ENCODE measurements at places on chromosomes 4 and X.

- no peak for DNase-seq
Observed at GRCh38 chr4:180086480-180087190, 2156.6 kb upstream of the TENM3 start.

GRCh38 chr4:119314356-119314755 is 7.6 kb downstream of the FABP2 start:
- no peak for DNase-seq

DNA sequence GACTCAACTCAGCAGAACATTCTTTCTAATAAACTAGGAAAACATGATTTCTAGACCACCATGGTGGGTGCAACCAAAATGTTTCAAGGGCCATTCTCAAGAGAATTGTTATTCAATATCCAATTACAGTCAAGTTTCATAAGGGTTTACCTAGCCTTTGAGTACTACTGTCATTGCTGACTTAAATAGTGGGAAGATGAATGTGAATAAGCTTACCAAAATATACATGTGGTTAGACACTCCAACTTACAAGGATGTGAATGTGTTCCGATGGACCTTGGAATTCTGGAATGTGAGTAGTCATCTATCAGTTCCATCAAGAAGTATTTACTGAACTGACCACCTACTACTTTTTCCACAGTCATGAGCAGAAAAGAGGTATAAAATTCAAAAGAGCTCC is 16.9 kb downstream of the SH3RF1 start:
- no peak for DNase-seq

DNA sequence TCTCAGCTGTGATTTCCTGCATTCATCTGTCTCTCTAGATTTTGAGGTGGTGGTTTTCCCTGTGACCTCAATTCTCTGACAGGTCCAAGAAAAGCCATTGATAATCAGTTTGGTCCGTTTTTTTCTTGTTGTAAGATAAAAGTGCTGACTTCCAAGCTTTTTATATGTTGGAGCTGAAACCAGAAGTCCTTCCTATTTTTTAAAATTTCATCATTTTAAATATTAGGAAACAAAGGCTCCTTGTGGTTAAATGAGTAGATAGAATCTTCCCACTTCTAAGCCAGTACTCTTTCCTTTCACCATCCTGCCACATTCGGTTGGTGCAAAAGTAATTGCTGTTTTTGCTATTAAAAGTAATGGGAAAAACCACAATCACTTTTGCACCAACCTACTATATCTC is 18.3 kb downstream of the RNF175 start:
- no peak for DNase-seq

DNA sequence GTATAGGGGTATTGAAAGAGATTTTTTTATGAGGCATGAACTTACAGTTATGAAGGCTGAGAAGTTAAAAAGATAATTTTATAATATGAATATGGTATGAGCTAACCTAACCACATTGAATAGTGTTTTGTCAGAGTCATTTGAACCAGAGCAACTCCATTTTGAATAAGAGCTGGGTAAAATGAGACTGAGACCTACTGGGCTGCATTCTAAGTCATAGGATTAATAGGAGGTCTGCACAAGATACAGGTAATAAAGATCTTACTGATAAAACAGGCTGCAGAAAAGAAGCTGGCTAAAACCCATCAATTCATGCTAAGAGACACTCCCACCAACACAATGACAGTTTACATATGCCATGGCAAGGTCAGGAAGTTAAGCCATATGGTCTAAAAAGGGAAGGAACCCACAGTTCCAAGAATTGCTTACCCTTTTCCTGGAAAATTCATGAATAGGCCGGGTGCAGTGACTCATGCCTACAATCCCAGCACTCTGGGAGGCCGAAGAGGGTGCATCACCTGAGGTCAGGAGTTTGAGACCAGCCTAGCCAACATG is 209.2 kb downstream of the TECRL start:
- DNase-seq, result no peak

- DNase-seq, result no peak
Observed at GRCh38 chr4:85932500-85933290, 427.2 kb downstream of the MAPK10 start.

GRCh38 chrX:14027036-14027435 is 2.7 kb downstream of the GEMIN8 start:
- DNase-seq, result no peak

GRCh38 chr4:123556526-123556925 is 159.9 kb downstream of the SPRY1 start:
- DNase-seq, result no peak

DNA sequence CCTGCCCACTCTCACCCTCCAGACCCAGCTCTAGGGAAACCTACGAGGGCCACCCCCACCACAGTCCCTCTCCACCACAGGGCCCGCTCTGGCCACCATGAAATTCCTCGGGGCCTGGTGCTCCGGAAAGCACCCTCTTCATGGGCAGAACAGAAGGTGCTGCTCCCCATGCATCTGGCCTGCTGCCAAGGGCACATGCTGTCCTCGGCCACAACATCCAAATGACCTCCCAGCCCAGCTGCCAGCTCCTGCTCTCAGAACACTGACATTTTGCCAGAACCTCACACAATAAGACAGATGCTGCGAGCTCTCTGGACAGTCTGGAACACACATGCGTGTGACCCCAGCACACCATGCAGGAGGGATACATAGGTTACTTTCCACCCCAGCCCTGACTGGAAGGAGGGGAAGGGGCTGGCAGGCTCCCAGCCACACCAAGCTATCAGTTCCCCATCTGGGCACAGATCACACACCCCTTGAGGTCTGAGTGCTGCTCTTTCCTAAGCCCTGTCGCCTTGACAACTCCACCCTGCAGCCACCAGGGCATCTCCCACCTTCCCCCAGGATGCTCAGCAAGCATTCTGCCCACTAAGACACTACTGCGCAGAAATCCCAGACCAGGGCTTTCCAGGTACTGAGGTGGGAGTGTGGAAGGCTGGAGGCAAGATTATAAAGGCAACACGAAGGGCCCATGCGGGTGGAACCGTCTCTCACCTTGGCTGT is 5.8 kb downstream of the CCNQ start:
- no peak for DNase-seq

DNA sequence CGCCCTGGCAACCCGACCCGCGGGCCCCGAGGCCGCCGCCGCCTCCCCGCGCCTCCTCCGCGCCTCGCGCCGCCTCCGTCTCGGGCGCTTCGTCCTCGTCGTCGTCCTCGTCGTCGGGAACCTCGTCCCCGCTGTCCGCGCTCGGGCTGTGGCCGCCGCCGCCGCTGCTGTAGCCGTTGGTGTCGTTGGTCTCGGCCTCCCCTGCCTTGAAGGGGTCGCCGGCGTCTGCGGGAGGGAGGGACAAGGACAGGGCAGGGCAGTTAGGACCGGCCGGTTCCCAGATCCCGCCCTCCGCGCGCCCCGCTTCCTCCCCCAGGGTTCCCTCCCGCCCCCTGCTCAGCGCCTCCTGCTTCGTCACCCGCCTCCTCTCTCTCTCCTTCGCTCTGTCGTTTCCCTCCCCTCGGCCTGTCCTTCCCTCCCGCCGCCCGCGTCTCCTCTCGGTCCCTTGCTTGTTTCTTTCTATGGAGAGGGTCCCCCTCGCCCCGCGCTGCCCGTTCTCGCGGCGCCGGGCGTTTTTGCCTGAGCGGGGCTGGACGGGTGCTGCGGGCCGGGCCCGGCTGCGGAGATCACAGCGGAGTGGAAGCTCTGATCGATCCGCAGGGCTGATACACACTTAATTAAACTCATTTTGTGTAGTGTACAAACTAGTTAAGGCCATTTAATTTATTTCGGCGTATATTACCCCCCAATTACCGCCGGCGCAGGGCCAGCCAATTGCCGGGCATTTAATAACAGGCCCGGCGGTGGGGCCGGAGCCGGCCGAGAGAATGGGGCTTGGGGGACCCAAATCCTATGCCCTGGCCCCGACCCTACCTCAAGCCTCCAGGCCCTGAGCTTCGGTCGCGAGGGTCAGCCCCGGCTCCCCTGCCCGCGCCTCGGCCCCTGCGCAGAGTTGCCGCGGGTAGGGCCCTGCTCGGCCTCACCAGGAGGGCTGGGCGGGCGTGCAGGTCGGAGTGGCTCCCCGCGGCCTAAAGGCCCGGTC is 2.4 kb downstream of the NKX1-1 start:
- no peak for DNase-seq

DNA sequence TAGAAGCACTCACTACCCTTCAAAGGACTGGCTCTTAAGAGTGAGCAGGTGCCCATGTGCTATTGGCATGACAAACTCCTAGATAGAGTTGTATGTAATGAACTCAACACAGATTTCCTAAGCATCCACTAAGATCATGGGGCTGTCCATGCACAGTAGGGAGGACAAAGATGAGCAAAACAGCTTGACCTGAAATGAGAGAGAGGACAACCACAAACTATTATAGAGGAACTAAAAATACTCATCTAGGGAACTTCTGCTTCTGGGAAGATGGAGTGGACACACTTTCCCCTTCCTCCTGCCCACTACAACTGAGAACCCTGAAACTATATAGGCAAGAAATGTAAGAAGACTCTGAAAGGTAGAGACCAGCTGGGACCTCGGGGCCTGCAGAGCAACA is 20.8 kb upstream of the TMEM128 start:
- DNase-seq, result no peak

DNA sequence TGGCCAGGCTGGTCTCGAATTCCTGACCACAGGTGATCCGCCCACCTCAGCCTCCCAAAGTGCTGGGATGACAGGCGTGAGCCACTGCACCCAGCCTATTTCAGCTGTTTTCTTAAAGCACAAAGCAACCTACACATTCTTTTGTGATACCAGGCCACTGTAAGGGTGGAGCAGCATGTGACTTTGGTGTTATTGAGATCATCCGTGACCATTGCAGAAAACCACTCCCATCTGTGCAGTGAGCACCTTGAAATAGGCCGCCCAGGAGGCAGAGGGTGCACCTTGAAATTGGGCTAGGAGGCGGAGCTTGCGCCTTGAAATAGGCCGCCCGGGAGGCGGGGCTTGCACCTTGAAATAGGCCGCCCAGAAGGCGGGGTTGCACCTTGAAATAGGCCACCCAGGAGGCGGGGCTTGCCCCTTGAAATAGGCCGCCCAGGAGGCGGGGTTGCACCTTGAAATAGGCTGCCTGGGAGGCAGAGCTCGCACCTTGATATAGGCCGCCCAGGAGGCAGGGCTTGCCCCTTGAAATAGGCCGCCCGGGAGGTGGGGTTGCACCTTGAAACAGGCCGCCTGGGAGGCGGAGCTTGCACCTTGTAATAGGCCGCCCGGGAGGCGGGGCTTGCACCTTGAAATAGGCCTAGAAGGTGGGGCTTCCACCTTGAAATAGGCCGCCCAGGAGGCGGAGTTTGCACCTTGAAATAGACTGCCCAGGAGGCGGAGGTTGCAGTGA is 9.0 kb upstream of the SLC25A6 start:
- DNase-seq, result no peak

- no peak for DNase-seq
Observed at GRCh38 chrX:9356846-9357245, 108.0 kb upstream of the TBL1X start.

GRCh38 chr4:24578364-24578763 is 6.0 kb downstream of the DHX15 start:
- DNase-seq, result no peak

- no peak for DNase-seq
Observed at GRCh38 chr4:113540859-113541258, 220.7 kb downstream of the CAMK2D start.

DNA sequence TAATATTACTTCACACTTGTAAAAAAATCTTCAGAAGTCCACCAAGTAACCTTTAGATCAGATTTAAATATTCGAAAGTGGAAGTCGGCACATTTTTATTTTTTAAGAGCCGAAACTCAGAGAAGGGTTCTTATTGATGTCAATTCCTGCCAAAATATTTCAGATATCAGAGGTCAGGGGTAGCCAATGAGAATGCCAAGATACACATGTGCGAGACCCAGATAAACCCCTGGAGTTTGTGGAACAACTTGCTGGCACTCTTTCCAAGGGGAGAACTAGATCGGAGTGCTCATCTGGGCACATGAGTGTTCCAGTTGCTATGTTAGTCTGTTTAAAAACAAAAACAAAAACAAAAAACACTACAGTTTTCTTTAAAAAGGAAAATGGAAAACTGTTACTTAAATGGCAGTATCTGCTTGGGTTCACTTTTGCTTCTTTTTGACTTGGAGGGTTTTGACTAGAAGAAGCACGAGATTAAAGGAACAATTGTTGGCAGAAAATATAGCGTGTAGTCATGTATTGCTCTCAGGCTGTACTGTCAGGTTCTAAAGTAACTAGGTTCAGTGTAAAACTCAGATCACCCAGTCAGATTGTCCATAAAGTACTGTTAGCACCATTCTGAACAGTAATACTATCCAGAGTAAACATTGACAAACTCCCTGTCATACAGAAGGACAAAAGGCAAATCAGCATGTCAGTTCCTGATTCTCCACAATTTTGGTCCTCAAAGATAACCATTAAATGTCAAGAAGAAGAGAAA is 188.0 kb upstream of the PACRGL start:
- no peak for DNase-seq

- no peak for DNase-seq
Observed at GRCh38 chr4:72919937-72920336, 149.6 kb downstream of the COX18 start.

- DNase-seq, result no peak
Observed at GRCh38 chrX:153477364-153477857, 7.0 kb upstream of the HAUS7 start.

GRCh38 chrX:37871626-37872302 is 24.4 kb upstream of the DYNLT3 start:
- no peak for DNase-seq

DNA sequence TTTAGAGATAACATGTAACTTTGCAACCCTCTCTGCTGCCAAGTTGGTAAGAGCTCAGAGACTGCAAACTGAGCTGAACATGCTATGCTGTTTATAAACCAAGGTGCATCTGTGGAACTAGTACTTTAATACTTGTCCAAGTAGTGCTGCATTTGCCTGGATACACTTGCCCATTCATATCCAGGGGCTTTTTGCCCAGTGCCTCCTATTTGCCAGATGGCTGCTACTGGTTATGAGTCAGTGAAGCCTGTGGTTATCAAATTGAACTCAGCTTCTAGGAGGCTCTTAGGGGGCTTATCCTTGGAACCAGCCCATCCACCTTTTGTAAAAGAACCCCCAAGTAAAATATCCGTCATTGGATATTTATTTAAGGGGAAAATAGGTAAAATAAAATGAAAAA is 79.6 kb downstream of the AFF2 start:
- DNase-seq, result no peak

DNA sequence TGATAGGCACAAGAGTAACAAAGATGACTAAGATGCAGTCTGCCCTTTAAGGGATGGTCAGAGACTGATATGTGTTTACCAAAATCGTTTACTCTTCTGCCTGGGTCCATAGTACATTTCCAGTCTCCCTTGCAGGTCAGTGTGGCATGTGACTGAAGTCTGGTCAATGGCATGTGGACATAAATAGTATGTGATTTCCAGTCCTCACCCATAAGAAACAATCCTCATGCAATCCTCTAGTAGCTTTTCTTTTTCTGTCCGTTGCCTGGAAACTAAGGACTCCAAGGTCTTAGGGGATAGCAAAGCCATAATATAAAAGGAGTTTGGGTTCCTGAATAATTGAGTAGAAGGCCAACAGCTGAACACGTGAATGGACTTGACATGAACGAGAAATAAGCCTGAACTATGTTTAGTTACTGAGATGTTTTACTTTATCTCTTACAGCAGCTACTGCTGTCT is 1.1 kb downstream of the SLC9B2 start:
- DNase-seq, result no peak

- no peak for DNase-seq
Observed at GRCh38 chr4:6092131-6092530, 73.9 kb upstream of the C4orf50 start.

- no peak for DNase-seq
Observed at GRCh38 chr4:30350288-30350687, 369.9 kb upstream of the PCDH7 start.

Data from activated naive CD4-positive, alpha-beta T cell (primary cell).